Cardiac septum (tissue), 1 donor: ENCODE measurements at places on chromosomes 11 and 22. TPM values are rescaled to one million over a fixed set of nuclear protein-coding genes. Genes with fewer than 3 reads are reported as not detected.

TMPRSS4 gene
- 0.32 TPM for total RNA-seq

OSM gene
- total RNA-seq = 0.32 TPM

DCHS1 gene
- total RNA-seq = 9.2 TPM

APOA4 gene
- total RNA-seq = not detected

TMEM86A gene
- total RNA-seq = 2.6 TPM

CYB5R2 gene
- total RNA-seq = 1.7 TPM

C1QTNF5 gene
- 33.8 TPM for total RNA-seq

MISFA gene
- total RNA-seq = 6.4 TPM

NXPE1 gene
- total RNA-seq = 0.11 TPM

BTG4 gene
- total RNA-seq = not detected

AQP11 gene
- total RNA-seq = 0.54 TPM

OR10A2 gene
- not detected for total RNA-seq

SCN3B gene
- 3.3 TPM for total RNA-seq

CSF2RB gene
- total RNA-seq = 4.9 TPM

USP2 gene
- 80.0 TPM for total RNA-seq

PATE2 gene
- not detected for total RNA-seq

SYT7 gene
- total RNA-seq = 9.3 TPM

APOL5 gene
- total RNA-seq = not detected

OR2D2 gene
- total RNA-seq = not detected

DERL3 gene
- total RNA-seq = 2.2 TPM

MS4A7 gene
- 8.2 TPM for total RNA-seq

KCNJ1 gene
- not detected for total RNA-seq

ALDH3B1 gene
- 5.1 TPM for total RNA-seq

AIFM3 gene
- 0.54 TPM for total RNA-seq

TBX10 gene
- total RNA-seq = not detected

SLC29A2 gene
- 8.8 TPM for total RNA-seq

GVQW3 gene
- total RNA-seq = 0.97 TPM

OR51E1 gene
- 1.00 TPM for total RNA-seq

PRAME gene
- total RNA-seq = 0.27 TPM

LYVE1 gene
- 15.2 TPM for total RNA-seq

TRIOBP gene
- total RNA-seq = 115 TPM

MUC6 gene
- not detected for total RNA-seq

MYRF gene
- total RNA-seq = 0.27 TPM

CELSR1 gene
- 13.3 TPM for total RNA-seq

TENM4 gene
- total RNA-seq = 3.4 TPM

OR8A1 gene
- total RNA-seq = not detected

NLRP10 gene
- total RNA-seq = not detected

SLC15A3 gene
- 11.6 TPM for total RNA-seq

MN1 gene
- 6.4 TPM for total RNA-seq

OR52E8 gene
- not detected for total RNA-seq

ANAPC15 gene
- total RNA-seq = 46.4 TPM

BID gene
- 7.9 TPM for total RNA-seq

GRK3 gene
- 4.8 TPM for total RNA-seq

PAMR1 gene
- total RNA-seq = 4.5 TPM

NAALADL1 gene
- total RNA-seq = 3.5 TPM

OR51B4 gene
- not detected for total RNA-seq

NOX4 gene
- 9.4 TPM for total RNA-seq

PKNOX2 gene
- total RNA-seq = 7.1 TPM

GAB4 gene
- total RNA-seq = not detected

DUSP8 gene
- 36.9 TPM for total RNA-seq

RTN4R gene
- 1.0 TPM for total RNA-seq
